ENCODE measurements at places on chromosomes 1 and 21.

DNA sequence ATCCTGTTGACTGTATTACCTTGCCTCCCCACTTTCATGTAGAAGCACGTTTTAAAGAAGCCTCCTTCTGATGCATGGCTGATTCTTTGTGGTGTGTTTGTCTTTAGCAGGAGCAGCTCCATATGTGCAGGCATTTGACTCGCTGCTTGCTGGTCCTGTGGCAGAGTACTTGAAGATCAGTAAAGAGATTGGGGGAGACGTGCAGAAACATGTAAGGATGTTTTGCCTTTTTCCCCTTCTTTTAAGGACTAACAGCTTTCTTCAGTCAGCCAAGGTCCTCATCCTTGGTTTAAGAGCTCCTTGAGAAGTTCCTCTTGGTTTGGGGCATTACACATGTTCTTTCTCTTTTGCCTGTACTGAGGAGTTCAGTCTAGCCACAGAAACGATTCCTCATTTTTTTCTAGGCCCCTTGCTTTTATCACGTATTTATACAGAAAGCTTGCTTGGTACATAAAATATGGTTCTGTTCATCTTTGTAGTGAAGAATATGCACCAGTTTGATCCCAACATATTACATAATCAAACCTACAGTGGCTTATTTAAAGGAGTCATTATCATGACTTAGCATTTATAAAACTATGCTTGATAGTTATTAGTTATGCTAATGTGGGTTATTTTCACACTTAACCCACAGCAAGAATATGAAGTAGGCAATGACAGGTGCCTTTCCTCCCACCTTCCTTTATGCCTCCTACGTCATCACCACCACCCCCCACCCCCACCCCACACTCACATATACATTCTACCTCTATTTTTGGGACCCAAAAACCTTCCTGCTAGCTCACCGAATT is 19.6 kb downstream of the CAP1 start:
- no peak for DNase-seq

GRCh38 chr1:1763657-1764621 is 14.3 kb downstream of the NADK start:
- DNase-seq = no peak

GRCh38 chr1:201709564-201710295 is 119.2 kb upstream of the IPO9 start:
- DNase-seq = peak; percentile 22

DNA sequence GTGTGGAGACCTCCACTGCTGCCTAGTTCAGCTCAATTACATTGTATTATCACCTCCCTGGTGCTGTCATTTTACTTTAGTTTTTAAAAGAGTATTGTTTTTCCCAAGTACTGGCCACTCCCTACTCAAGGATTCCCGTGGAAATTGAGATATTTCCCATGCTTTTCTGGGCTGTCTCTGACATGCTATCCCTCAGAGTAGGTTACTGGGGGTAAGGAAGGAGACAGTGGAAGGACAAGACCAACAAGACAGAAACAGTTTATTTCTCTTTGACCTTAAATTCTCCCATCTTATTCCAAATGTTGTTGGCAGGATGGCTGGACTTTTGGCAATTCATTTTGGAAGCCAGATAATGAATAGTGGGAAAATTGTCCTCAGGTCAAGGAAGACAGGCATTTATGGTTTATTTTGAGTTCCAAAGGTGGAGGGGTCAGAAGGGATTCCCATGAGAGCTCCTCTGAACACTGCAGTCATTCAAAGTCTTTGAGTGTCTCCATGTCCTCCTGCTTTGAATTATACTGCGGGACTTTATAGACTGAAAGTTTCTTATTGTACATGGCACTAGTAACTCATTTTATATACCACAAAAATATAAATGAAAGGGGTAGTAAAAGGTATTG is 20.3 kb downstream of the RGS5 start:
- DNase-seq = no peak

GRCh38 chr1:43554444-43554992 is 23.8 kb downstream of the PTPRF start:
- no peak for DNase-seq

- DNase-seq = no peak
Observed at GRCh38 chr21:37130971-37131370, 57.9 kb downstream of the TTC3 start.

- DNase-seq = no peak
Observed at GRCh38 chr1:162213281-162213912, 143.9 kb downstream of the NOS1AP start.

- DNase-seq = no peak
Observed at GRCh38 chr1:236893626-236894545, 98.8 kb downstream of the MTR start.

GRCh38 chr1:157288996-157289395 is 150.8 kb upstream of the ETV3 start:
- no peak for DNase-seq

- no peak for DNase-seq
Observed at GRCh38 chr1:1908506-1908791, 6.6 kb upstream of the CALML6 start.

GRCh38 chr1:184027826-184028695 is 9.5 kb downstream of the COLGALT2 start:
- no peak for DNase-seq

DNA sequence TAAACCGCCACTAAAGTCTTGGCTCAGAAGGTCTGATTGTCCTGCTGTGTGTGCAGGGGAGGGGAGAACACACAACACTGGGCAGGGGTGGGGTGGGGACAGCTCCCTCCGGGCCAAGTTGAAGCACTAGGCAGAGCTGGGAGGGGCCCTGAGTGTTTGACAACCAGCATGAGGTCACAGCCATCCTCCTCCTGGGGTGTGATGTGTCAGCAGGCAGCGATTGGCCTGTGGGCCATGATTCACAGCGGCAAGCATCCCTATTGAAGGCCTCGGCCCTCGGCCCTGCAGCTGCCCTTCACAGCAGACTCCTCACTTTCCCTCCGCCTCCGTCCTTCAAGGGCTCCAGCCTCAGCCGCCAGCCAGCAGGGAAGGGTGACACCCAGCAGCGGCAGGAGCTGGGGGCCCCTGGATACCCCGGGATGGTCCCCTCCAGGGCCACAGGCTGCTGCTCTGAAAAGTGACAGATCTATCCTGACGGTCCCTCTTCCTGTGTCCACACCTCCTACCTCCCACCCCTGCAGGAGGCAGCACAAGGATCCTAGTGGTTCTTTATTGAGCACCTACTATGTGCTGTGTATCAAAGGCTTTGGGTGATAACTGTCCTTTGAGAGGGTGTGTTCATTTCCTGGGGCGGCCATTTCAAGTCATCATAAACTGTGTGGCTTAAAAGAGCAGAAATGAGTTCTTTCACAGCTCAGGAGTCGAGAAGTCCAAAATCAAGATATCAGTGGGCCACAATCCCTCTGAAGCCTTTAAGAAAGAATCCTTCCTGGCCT is 66.0 kb upstream of the SLC25A33 start:
- no peak for DNase-seq

DNA sequence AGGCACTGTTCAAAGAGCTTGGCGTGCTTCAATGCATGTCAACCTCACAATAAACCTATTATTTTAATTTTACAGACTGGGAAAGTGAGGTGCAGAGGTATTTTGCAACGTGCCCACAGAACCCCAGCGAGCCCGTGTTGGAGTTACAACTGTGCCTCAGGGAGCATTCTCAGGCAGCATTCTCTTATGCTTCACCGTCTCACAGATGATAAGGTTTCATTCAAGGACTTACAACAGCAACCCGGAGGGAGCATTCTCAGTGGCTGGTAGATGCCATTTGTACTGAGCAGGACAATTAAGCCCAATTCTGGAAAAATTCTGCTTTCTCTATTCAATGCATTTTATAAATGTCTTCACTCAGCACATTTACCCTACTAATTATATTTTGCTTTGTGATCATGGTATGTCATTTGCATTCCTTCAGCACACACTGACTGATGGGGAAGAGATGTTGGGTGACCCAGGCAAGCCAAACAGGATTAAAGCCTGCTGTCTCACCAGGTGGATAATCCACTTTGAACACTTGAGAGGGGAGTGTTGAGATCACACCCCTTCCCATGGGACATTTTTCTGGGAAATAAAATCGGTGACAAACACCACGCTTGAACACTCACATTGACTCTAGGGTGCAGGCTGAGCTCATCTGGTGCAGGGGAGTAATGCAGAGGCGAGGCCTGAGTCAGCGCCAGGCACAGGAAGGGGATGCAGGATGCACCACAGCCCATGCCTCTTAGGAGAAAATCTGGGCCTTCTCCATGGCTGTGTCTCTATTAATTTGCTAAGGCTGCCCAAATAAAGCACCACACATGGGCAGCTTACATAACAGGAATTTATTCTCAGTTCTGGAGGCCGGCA is 113.9 kb downstream of the CLIC6 start:
- DNase-seq = no peak

DNA sequence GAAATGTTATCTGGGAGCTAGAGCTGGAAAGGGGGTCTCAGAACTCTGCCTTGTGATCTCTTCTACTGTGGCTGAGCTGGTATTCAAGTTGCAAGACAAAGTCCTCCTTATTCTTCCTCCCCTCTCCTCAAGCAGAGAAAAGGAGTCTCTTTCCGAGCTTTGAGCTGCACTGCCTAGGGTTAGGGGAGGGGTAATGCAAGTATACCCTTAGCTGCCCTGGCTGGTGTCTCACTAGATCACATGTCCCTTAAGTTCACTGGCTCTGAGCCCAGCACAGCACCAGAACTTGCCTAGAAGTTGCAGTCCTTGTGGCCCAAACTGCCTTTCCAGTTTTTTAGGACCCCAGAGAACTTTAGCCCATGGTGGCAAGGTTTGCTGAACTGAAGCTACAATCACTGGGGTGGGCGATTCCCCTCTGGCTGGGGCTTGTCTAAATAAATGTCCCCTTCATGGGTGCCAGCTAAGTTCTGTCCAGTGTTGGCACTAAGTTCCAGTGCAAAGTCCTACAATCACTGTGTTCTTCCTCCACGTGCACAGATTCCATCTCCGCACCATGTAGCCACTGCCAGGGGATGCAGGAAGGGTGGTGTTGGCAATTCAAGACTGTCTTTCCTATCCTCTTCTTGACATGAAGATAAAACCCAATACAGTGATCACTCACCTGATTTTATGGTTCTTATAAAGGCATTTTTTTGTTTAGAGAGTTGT is 22.7 kb upstream of the CHIA start:
- no peak for DNase-seq

GRCh38 chr1:220726634-220727033 is 21.5 kb upstream of the MTARC2 start:
- DNase-seq = no peak

GRCh38 chr1:106846656-106847055 is 209.8 kb upstream of the PRMT6 start:
- no peak for DNase-seq

DNA sequence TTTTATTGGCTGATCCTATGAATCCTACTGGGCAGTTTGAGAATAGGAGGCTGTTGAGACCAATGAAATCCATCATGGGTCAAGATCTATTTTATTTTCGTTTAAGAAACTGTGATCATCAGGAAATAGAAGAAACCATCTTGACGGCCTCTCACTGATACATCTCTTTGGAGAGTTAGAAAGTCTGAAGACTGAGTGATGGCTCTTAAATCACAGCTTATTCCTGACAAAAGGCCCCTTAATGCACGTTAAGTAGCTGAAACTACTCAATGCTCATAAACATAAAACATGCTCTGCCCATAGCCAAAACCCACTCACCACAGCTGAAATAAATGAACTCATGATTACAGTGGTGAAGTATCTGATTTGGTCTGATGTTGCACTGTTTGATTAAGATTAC is 784.5 kb upstream of the NEGR1 start:
- no peak for DNase-seq

DNA sequence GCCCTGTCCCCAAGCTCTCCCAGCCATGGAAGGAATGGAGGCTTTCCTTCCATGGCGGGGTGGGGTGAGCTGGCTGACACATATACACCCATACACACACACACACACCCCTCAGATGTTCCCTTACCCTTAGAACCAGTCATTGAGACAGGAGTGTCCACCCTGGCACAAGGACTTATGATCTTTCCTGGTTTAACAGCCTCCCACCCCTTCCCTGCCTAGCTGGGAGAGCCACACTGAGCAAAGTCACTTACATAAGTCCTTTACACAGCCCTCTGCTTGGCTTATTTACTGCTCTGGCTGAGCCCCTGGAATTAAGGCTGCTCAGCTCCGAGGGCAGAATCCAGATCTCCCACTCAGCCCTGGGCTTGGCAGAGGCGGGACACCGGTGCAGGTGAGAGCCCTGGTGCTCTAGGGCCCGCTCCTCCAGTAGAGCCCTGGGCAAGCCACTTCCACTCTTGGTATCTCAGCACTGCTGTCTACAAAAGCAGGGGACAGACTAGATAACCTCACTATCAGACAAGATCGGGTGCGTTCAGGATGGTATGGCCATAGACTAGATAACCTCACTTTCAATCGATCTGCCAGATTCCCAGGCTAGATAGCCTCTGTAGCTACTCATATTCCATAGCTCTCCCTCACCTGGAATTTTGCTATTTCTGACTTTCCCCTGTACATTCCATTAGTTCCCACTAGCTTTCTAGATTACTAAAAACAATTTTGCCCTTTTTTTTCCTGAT is 16.7 kb downstream of the SLC6A9 start:
- DNase-seq = no peak

DNA sequence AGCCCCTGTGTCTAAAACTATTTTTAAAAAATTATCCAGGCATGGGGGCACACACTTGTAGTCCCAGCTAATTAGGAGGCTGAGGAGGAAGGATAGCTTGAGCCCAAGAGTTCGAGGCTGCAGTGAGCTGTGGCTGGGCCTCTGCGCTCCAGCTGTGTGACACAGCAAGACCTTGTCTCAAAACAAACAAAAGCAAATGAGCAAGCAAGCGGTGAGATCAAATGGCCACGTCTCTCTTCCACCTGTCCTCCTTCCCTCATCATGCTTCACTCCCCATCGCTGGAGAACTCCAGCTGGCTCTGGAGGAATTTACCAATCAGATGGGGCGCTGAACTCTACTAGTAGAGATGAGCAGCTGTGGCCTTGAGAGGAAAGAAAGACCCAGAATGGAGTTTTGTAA is 14.0 kb upstream of the REN start:
- DNase-seq = no peak

DNA sequence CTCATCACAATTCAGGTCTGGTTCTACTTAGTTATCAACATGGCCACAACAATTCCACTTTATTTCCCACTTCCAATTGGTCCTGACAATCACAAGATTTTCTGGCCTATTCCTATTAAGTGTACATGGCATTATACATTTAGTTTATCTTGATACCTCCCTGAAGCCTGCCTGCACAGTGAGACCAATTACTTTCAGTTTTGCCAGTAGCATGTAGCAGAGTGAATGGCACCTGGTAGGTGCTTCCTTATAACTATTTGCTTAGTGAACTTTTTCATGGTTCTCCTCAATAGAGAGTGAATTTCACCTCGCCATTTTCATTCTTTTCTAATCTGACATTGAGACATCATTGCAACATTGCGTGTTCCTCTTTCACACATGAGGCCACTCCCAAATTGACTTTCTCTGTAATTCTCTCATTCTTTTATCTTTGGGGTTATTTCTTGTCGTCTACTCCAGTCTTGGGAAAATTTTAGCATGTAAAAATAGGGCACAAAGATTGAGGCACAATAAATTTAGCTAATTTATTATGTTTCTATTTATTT is 124.3 kb downstream of the DISC1 start:
- DNase-seq = no peak

GRCh38 chr1:54698346-54698745 is 17.3 kb upstream of the TTC4 start:
- DNase-seq = no peak

All from stimulated activated CD4-positive, alpha-beta T cell treated with anti-CD3 and anti-CD28 coated beads, Interleukin-1b, Interleukin-23, amount 100 ng/mL, for 24 hours (primary cell).